GDM1 (cell line): ENCODE measurements at places on chromosomes 12 and 14.

- no peak for DNase-seq
Measured at GRCh38 chr14:50512463-50512862, 19.9 kb downstream of the MAP4K5 start.

GRCh38 chr12:88433997-88434703 is 146.1 kb downstream of the KITLG start:
- peak; percentile 75 for DNase-seq

DNA sequence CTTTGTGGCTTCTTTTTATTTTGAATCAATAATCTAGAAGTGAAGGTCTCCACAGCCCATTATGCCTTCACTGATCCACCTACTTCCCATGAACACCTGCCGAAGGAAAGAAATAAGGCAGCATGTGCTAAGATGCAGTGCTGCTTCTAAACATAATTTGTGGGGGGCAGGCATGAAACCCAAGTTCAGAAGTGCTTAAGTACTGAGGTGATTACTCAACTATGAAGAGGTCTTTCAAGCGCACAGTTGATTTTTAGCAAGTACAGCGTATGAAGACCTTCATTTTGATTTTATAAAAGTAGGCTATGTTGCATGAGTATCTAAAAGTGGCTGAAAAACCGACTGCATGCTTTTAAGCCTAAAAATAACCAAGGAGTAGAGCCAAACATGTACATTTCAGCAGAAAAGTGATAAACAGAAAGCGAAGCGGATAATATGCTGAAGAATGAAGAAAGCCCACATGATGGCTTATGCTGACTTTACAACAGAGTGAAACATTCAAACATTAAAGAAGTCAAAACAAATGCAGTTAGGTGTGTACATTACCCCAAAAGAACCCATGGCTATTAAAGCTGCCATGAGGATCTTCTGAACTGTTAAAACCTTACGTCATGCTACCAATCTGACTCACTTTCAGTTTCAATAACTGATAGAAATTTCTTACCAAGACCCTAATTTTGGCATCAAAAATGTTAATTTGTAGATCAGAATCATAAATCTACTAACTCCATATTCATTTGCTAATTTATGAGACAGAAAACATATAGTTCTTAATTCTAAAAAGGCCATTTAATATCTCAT is 29.3 kb downstream of the KICS2 start:
- DNase-seq: no peak

GRCh38 chr12:52043386-52044212 is 7.6 kb upstream of the NR4A1 start:
- DNase-seq: no peak

GRCh38 chr12:2483713-2484112 is 311.1 kb upstream of the FKBP4 start:
- no peak for DNase-seq

GRCh38 chr12:79560225-79560889 is 130.4 kb downstream of the PAWR start:
- no peak for DNase-seq

DNA sequence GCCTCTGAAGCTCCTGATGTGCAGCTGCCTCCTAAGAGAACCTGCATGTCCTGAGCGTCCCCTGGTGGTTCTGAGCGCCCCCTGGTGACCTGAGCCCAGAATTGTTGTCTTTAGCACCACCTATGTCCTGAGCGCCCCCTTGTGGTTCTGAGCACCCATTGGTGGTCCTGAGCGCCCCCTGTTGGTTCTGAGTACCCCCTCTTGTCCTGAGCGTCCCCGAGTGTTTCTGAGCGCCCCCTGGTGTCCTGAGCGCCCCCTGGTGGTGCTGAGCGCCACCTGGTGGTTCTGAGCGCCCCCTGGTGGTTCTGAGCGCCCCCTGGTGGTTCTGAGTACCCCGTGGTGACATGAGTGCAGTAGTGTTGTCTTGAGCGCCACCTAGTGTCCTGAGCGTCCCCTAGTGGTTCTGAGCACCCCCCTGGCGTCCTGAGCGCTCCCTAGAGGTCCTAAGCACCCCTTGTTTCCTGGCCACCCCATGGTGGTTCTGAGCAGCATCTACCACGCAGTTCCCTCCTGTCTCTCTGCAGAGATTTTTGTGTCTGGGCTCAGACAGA is 782.5 kb downstream of the TMEM121 start:
- peak; percentile 47 for DNase-seq

DNA sequence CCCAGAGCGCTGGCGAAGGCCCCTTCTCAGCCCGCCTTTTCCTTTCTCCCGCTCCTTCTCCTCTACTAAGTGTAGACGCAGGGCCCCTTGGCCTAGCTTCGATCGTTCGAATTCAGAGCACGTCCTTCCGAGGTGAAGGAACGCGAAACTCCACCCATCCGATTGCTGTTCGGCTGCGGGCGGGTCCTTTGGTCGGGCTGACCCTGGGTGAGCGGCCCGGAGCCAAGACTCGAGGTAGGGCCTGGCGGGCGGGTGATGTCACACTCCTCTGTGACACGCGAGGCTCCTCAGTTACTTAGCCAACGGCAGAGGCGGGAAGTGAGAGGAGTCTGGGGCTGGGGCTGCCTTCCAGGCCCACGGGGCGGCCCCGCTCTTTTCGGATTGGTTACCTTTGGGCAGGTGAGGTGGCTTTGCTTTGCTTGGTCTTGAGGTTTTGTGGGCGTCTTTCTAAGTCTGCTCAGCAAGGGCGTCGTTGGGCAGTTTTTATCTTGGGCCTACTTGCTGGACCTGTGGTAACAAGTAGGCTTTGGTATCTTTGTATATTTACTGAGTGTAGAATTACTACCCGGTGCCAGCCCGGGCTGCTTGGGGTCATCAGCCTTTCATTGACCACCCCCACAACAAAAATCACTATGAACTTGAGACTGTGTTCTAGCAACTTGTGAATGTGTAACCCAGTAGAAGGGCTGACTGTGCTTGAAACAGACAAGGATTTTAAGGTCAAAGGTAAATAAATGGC is 694 bp downstream of the TMBIM6 start:
- peak; percentile 68 for DNase-seq

DNA sequence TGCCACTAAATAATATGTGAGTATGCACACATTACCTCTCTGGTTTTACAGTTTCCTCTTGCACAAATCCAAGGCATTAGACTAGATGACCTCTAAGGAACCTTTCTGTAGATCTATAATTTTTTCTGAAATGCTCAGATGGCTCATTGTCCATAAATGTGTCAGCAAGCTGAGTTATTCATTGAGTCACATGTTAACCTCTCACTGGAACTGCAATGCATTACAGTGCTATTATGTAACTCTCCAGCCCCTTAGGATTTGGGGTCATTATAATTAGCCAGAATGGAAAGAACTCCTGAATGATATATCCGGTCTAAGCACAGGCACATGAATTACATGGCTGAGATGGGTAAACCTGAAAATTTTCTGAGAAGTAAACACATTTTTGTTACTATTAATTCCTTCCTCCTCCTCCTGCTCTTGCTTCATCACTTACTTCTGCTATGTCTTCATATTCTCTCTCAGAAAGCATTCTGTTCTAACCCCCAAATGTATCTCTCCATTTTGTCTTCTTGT is 20.3 kb upstream of the DRAM1 start:
- DNase-seq: no peak

- DNase-seq: peak; percentile 11
Measured at GRCh38 chr14:67532998-67533753, at the start of gene PLEKHH1. TSS of gene PLEKHH1 (plus strand) at chr14:67533290. CDS start at chr14:67541868, 8,578 bp downstream.

DNA sequence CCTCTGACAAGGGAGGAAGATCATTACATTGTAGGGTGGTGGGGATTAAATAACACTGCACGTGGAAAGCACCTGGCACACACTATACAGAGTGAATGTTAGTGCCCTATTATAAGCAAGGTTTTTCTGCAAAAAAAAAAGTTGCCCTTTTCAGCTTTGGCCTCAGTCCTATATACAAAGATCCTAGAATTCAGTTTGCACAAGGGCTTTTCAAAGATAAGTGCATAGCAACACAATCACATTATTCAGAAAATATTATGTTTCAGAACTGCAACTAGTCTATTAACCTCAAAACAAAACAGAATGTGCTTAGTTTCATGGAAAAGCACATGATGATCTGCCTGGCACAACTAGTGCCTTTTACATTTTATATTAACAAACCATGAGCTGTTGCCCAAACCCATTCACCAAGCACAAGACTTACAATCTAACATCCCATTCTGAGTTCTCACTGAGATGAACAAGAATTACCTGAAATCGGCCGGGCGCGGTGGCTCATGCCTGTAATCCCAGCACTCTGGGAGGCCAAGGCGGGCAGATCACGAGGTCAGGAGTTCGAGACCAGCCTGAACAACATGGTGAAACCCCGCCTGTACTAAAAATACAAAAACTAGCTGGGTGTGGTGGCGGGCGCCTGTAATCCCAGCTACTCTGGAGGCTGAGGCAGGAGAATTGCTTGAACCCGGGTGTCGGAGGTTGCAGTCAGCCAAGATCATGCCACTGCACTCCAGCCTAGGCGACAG is 1.8 kb downstream of the TM7SF3 start:
- DNase-seq: no peak

GRCh38 chr14:64387232-64387781 is 846 bp upstream of the MTHFD1 start:
- DNase-seq: no peak

- no peak for DNase-seq
Measured at GRCh38 chr14:38964630-38965029, 138.4 kb downstream of the SEC23A start.

- DNase-seq: no peak
Measured at GRCh38 chr14:104442107-104442551, 137.4 kb upstream of the C14orf180 start.

DNA sequence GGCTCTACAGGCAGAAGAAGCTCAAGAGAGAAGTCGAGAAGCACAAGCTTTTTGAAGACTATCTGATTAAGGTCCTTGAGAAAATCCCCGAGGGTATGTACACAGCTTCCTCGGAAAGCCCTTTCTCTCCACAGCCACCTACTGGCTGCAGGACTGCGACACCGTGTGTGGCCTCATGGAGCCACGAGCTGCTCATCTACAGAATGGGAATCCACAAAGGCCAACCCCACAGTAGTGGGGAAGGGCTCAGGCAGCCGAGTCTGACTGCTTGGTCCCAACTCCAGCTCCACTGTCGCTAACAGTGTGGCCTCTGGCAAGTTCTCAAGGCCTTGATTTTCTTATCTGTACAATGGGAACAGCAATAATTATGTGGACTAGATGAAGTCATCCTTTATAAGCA is 2.5 kb downstream of the CCDC197 start:
- DNase-seq: no peak

DNA sequence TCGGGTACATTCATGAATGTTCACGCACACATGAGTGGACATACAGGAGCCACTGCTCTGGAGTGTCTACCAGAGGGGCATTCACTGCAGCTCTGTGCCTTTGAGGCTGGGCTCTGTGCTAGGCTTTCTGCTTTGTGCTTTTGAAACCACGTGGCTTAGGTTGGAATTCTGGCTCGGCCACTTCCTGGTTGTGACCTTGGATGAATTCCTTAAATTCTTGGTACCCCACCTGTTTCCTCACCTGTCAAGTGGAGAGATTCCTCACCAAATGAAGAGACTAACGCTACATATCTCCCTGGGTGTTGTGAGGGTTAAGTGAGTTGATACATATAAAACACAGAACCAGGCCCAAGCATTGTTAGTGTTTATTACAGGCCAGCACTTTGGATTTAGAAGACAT is 842.8 kb downstream of the VRK1 start:
- no peak for DNase-seq

- DNase-seq: no peak
Measured at GRCh38 chr14:83780321-83780720, 1749.6 kb upstream of the FLRT2 start.

DNA sequence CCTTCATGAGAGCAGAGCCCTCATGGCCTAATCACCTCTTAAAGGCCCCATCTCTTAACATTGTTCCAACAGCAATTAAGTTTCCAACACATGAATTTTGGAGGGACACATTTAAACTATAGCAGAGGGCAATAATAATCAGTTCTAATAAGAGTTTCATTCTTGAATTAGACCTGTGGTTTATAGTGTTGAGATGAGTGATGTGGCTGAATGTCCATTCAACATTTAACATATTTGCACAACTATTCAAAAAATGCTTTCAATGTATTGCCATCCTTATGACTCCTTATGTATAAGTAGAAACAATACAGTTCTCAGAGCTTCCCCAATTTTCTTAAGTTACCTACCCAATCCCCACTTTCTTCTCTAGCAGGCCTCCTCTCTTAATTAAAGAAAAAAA is 21.5 kb downstream of the KLHL28 start:
- DNase-seq: no peak

GRCh38 chr12:122004633-122005071 is 17.0 kb upstream of the BCL7A start:
- no peak for DNase-seq

- no peak for DNase-seq
Measured at GRCh38 chr12:99427104-99427503, 220.4 kb upstream of the GARIN6 start.

GRCh38 chr12:94147991-94148738 is at the start of gene PLXNC1:
TSS of gene PLXNC1 (plus strand) at chr12:94148577. CDS start at chr12:94148972, 395 bp downstream.
- peak; percentile 44 for DNase-seq

DNA sequence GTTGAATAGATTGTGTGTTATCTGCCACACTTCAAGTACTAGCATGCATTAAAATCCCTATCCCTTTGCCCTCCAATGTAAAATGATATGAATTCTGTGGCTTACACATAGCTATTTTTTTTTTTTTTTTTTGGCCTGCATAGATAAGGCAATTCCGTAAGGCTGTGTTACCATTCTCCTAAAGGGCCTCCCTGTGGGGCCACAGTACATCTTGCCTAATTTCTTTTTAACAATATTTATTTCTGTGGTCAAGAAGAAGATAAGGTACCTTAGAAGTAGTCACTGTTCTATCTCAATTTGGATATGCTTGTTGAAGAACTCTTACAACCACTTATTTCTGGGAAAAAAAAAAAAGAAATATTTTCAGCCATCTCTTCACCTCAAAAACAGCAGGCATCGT is 19.8 kb downstream of the FLRT2 start:
- no peak for DNase-seq

DNA sequence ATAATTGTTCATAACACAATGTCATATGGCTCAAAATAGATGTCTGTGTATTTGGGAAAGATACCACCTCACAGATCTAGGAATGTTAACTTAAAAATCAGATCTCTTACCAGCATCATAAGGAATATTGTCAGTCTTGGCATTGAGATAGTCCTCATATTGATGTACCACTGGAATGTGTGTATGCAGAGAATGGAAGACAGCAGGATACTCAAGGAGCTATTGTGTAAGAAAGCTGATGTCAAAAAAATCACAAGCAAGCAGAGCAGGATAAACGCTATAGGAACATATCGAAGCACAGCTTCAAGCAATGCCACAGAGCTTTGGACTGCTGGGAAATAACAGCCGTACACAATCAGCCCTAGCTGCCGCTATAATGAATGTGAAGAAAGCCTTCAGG is 45.1 kb upstream of the GRIN2B start:
- DNase-seq: no peak

DNA sequence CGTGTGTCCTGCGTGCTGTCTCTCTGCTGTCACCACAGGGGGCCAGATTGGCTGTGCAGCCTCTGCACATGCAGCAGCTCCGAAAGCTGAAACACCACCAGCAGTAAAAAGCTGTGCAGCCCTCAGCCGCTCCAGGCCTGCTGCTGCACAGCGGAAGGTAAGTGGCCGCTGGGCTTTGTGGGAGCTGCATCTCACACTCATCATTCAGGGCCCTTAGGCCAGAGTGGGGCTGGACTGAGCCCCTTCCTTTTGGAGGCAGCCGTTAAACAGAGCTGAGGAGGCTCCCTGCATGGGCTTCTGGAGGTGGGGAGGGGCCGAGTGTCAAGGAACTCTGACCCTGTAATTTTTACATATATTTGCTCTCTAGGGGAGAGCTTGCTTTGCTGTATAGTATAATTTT is 17.1 kb downstream of the DDX51 start:
- DNase-seq: no peak
